Omental fat pad (tissue), 4 donors: ENCODE measurements at places on chromosomes 13 and 19. TPM values are rescaled to one million over a fixed set of nuclear protein-coding genes. Genes with fewer than 3 reads are reported as not detected.

Gene PRR36
- total RNA-seq = not detected

Gene ATP4A
- not detected for total RNA-seq

GRCh38 chr19:8446061-8446709, 1.4 kb downstream of the HNRNPM start:
- DNase-seq = no peak

Gene CALR3
- total RNA-seq = not detected

Gene CPB2
- not detected for total RNA-seq

GRCh38 chr19:12706332-12706718, 9.9 kb upstream of the FBXW9 start:
- DNase-seq = no peak

GRCh38 chr13:113653264-113654174, 4.5 kb downstream of the ATP4B start:
- DNase-seq = no peak

GRCh38 chr19:13051557-13052165, 51.0 kb downstream of the LYL1 start:
- no peak for DNase-seq

DNA sequence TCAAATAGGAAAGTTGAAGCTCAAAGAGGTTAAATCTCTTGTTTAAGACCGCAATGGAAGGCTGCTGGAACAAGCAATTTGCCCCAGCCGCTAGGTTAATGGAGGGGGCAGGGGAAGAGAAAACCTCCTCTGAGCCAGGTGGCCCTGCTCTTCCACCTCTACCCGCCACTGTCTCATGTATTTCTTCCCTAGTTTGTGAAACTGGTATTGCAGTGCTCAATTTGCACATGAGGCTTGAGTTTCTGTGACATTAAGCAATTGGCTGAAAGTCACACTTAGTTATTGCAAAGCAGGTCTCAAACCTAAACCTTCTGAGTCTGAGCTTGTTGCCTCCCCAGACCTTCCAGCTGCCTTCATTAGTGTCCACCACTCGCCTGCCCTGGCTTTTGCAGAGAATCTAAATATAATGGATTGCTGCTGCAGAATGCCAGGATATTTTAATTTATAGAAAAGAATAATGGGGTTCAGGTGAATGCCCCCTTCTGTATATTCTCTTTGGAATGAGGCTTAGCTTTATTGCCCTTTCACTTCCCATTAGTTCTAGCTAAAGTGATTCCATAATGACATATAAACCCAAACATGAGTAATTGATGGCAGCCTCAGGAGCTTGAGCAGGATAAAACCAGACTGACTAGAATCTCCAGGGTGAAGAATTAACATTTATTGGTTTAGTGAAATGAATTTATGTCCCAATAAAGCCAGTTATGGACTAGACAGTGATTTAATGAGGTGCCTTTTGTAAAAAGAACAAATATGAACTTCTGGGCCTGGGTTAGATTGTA, 27.0 kb upstream of the OLFM4 start:
- no peak for DNase-seq

- no peak for DNase-seq
Observed at GRCh38 chr19:3146677-3147100, 10.9 kb downstream of the GNA15 start.

Gene CADM4
- 0.79 TPM for total RNA-seq

Gene ZNF534
- 0.28 TPM for total RNA-seq

- DNase-seq = no peak
Observed at GRCh38 chr13:37886879-37887278, 17.3 kb upstream of the TRPC4 start.

Gene ZNF837
- 1.5 TPM for total RNA-seq

Gene ZNF329
- total RNA-seq = 6.5 TPM

GRCh38 chr19:17989425-17990094, 18.4 kb upstream of the ARRDC2 start:
- DNase-seq = no peak
